Cortex of kidney (tissue), 1 donor: ENCODE measurements at places on chromosomes 6 and 20.

DNA sequence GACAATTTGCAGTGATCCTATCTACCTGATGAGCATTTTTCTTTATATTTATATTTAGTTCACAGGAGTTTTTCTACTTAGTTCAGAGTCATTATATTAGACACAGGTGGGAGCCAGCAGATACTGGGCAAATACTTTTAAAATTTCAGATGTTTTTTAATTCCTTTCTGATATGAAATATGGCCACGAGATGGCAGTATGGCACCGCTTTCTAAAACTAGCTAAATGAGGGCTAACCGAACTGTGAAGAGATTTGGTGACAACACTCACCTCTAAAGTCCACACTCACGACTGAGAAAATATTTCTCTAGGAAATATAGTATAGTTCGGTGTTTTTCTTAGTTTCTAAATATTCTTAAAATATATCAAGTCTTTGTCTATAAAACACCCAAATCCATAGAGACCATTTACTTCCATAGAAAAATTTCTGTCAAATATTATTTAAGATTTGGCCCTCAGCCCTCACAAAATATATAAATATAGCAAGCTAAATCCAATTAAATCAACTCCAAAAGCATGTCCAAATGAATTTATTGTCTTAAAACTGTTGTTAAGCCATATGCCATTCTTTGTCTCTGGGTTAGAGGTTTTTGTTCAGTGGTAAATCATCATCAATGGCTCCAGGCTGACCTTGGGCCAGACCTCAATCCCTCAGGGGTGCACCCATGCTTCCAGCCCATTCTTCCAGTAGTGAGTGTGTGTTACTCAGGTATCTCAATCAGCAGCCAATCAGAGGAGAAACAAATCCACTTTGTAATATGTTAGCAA is 63.6 kb downstream of the HUS1B start:
- DNase-seq: no peak

DNA sequence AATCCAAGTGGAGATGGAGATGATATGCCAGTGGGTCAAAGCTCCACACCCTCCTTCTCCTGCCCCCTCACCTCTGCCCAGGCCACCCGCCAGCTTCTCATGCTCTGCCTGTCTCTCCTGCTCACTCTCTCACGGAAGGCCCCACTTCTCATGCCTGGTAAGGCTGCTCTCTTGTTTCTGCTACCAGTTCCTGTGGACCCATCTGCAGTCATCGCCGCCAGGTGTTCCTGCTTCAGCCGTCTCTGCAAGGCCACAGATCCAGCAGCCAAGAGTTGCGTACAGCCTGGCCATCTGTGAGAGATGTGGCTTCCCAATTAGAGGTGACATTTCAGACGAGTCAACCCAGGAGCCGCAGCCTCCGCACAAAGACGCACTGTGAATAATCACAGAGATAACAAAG is 40.8 kb upstream of the NXT1 start:
- no peak for DNase-seq

DNA sequence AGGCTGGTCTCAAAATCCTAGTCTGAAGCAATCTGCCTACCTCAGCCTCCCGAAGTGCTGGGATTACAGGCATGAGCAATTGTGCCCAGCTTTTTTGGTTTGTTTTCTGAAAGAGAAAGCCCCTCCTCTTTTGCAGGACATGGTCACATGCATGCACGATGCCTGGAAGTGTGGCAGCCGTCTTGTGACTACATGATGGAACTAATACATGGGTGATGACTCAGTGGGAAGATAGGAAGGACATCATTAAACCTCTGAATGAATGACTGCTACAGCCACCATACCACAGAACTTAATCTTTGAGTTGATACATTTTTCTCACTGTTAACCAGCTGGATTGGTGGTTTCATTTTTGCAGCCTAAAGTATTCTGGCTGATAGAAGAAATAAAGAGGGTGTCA is 13.4 kb upstream of the CTNNBL1 start:
- no peak for DNase-seq

GRCh38 chr6:46233129-46233528 is 62.3 kb upstream of the ENPP5 start:
- DNase-seq: no peak
